ENCODE measurements at places on chromosomes 1 and 21.

DNA sequence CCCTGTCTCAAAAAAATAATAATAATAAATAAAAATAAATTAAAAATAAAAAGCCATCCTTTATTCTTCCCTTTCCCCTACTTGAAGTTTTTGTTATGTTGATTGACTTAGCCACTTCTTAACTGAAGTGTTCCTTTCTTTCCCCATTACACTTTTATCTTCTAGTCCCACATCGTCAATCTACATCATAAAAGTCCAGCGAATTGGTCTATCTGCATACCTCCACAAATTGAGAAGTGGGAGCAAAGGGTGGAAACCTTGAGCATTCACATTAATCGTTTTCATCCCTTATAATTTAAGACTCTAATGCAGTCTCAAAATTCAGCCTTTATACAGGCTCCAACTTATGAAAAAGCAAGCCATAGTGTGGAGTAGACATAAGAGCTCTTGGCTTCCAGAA is 6.5 kb upstream of the ZYG11A start:
- DNase-seq, result no peak

DNA sequence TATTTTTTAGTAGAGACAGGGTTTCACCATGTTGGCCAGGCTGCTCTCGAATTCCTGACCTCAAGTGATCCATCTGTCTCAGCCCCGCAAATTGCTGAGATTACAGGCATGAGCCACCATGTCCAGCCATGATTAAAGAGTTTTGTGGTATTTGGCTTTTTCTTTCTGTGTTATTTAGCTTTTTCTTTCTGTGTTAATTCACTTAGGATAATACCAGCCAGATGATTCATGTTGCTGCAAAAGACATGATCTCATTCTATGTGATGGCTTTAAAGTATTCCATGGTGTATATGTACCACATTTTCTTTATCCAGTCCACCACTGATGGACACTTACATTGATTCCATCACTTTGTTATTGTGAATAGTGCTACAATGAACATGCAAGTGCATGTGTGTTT is 1135.2 kb downstream of the AMY1C start:
- DNase-seq, result no peak

- peak; percentile 6 for DNase-seq
Measured at GRCh38 chr1:230031131-230031530, 35.9 kb upstream of the GALNT2 start.

GRCh38 chr1:45512641-45513054 is 9.0 kb downstream of the PRDX1 start:
- DNase-seq, result peak; percentile 76

GRCh38 chr1:209160230-209160629 is 423.3 kb upstream of the CAMK1G start:
- no peak for DNase-seq

GRCh38 chr1:66359269-66359668 is 174.7 kb upstream of the SGIP1 start:
- no peak for DNase-seq

GRCh38 chr1:212977781-212978645 is 27.7 kb downstream of the VASH2 start:
- no peak for DNase-seq

- DNase-seq, result peak; percentile 92
Measured at GRCh38 chr1:6486433-6487011, 4.9 kb downstream of the PLEKHG5 start.

Measured in small intestine (tissue), 16 donors.